ENCODE measurements at places on chromosomes 11 and 22. TPM values are rescaled to one million over a fixed set of nuclear protein-coding genes. Genes with fewer than 3 reads are reported as not detected.

TBX1 gene
- total RNA-seq = 3.6 TPM

OVOL1 gene
- total RNA-seq = not detected

ATL3 gene
- total RNA-seq = 91.6 TPM

YPEL1 gene
- 8.7 TPM for total RNA-seq

TMEM86A gene
- 2.9 TPM for total RNA-seq

C11orf54 gene
- 18.8 TPM for total RNA-seq

COPB1 gene
- 162 TPM for total RNA-seq

All from glomerular endothelial cell (primary cell).